Suppressor macrophage (primary cell): ENCODE measurements at places on chromosomes 5 and 9.

GRCh38 chr5:68266457-68266856 is 50.9 kb downstream of the PIK3R1 start:
- no peak for DNase-seq

GRCh38 chr5:95725071-95725820 is 5.9 kb upstream of the RHOBTB3 start:
- DNase-seq: peak; percentile 35

- peak; percentile 80 for DNase-seq
These were observed 17.6 kb downstream of the GM2A start for GRCh38 chr5:151270599-151270998.

- DNase-seq: peak; percentile 57
These were observed at the start of gene TMEM171 for GRCh38 chr5:73120222-73121118. TSS of gene TMEM171 (plus strand) at chr5:73120575. CDS start at chr5:73123374, 2,799 bp downstream.

- no peak for DNase-seq
These were observed 20.1 kb downstream of the DEPDC1B start for GRCh38 chr5:60679816-60680215.

DNA sequence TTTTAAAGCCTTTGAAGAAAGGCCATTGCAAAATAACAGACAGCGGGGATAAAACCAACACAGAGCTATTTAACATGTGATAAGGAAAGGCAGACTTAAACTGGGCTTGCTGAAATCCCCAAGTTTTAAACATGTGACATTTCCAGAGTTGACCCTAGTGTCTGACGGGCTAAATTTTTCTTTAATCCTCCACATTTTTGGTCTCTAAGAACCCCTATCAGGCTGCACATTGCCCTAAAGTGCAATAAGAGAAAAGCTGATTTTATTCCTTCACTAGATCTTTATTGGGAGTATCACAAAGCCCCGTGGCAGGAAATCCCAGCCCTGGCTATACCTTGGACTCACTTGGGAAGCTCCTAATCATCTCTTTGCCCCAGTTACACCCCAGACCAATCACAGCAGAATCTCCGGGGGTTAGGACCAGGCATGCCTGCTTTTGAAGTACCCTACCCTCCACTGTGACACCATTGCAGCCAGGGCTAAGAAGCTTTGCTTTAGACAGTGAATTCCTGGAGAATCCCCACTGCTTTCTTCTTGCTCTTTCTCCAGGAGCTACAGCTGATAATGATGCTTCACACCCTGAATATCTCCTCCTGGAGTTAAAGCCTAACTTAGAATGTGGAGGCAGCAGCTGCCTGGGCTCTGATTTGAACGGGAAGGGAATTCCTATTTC is 20.1 kb upstream of the COL15A1 start:
- no peak for DNase-seq

DNA sequence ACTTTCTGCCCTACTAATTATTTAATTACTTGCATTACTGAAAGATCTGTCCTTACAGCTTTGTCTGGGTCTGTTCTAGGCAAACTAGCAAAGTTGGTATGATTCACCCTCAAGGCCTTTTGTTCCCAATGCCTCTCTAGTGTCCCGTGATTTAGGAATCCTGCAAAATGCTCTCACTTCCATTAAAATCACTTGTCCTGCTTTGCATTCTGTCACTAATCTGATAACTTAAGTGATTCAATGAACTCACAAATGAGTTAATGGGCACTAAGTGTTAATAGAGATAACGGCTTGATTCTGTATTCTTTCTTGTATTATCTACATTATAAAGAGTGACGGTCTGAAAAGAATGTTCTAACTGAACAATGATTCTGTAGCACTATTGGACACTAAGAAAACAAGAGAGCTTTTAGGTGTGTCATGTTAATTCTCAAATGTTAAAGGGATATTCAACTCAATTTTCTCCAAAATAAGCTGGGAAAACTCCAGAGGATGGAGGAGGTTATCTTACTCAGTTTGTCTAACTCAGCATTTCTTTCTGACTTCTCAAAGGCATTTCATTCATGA is 697.3 kb downstream of the CETN3 start:
- no peak for DNase-seq

- no peak for DNase-seq
These were observed 790.1 kb upstream of the ZNF608 start for GRCh38 chr5:125536582-125536981.

DNA sequence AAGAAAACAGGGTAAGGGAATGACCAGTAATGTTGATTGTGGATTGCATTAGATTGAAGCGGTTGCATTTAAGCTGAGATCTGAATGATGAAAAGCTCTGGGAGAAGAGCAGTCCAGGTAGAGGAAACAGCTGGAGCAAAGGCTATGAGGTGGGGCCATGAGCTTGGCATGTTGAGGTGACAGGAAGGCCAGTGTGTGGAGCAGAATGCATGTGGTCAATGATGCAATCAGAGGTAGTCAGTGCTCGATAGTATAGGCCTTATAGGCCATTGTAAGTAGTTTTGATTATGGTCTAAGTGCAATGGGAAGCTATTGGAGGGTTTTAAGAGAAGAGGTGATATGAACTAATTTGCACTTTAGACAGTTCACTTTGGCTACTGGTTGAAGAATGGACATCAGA is 270.4 kb downstream of the ARHGAP26 start:
- no peak for DNase-seq

- DNase-seq: peak; percentile 65
These were observed 16.8 kb downstream of the NIPAL4 start for GRCh38 chr5:157476702-157477408.
